ENCODE measurements at places on chromosomes 4 and X.

DNA sequence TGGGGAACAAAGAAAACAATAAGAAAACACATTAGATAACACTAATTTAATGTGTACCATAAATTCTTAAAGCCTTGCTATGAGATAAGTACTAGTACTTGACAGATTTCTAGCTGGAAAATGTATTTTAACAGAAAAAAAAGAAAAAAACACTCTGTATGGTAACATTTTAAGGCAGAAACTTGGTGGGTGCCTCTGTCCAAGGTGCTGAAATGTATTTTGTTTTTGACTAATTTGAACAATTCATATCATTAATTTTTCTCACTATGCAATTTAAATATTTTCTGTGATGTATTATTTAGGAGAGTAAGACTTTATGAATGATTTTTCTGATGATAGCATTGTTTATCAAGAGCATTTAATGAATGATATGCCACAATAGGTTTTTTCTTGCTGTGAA is 107.5 kb downstream of the GABRG1 start:
- no peak for DNase-seq

DNA sequence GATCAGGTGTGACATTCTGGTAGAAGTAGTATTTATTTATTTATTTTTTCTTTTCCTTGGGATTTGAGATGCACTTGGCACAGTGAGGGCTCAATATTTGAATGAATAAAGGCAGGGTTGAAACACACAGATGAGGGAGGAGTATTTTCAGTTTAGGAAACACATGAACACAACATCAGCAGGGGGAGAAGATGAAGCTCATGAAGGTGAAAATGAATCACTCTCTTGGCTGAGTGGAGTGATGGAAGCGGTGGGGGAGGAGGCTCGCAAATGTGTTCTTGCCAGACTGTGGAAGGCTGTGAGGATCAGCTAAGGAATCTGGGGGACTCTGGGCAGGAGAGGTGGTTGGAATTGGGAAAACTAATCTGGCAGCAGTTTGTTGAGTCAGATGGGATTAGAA is 55.3 kb downstream of the ARHGAP10 start:
- DNase-seq = no peak

DNA sequence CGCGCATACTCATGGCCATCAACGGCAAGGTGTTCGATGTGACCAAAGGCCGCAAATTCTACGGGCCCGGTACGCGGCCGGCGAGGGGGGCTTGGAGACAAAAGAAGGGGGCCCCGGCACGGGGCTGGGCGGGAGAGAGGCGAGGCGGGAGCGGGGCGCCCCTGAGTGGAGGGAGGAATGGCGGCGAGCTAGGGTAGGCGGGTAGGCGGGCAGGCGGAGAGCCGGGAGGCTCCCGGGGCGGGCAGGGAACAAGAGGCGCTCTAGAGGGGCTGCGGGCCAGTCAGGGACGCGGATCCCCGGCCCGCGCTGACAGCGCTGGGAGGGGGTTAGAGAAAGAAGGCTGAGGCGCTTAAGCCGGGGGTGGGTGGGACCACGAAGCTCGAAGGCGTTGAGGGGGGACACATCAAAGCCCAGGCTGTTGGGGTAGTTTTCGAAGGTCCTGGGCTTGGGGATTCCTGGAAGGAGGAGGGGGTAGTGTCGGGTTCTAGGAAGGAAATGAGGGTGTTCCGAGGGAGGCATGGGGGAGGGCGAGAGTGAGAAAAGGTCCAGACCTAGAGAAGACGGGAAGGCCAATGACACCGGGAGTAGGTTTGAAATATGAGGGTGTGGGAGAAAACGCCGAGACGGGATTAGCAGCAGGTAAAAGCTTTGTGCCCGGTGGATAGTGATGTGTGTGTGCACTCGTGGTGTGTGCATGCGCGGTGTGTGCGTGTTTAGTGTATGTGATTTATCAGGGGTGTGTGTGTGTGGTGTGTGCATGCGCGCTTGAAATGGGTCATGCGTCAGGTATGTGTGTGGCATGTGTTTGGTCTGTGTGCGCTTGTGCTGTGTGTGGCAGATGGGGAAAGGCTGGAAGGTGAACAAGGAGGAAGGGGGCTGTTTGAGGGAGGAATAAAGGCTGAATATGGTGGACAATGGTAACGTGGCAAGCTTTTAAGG is 807 bp downstream of the PGRMC1 start:
- no peak for DNase-seq

GRCh38 chr4:183722731-183723560 is 63.9 kb downstream of the TRAPPC11 start:
- peak; percentile 11 for DNase-seq

- DNase-seq = no peak
These were observed 48.5 kb downstream of the NELFA start for GRCh38 chr4:1960170-1960825.

DNA sequence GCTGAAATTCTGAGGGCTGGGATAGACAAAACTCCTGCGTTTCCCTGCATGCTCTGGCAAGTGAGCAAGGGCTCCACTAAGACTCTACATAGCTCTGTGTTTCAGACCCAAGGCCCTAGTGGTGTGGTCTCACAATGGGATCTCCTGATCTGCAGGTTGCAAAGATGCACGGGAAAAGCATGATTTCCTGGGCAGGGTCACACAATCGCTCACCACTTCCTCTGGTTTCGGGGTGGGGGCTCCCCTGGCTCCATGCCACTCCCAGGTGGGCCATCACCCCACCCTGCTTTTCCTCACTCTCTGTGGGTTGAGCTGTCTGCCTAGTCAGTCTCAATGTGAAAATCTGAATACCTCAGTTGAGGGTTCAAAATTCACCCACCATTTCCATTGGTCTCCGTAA is 111.5 kb downstream of the KLF8 start:
- DNase-seq = no peak

GRCh38 chr4:185573651-185574199 is 38.4 kb upstream of the PDLIM3 start:
- DNase-seq = no peak

GRCh38 chrX:153454901-153455550 is 9.2 kb upstream of the TREX2 start:
- no peak for DNase-seq

GRCh38 chr4:85681921-85682320 is 207.0 kb downstream of the ARHGAP24 start:
- DNase-seq = no peak

- no peak for DNase-seq
These were observed 138.4 kb upstream of the ETNPPL start for GRCh38 chr4:108901291-108901690.

- DNase-seq = no peak
These were observed 366.6 kb upstream of the GALNT7 start for GRCh38 chr4:172802032-172802431.

- DNase-seq = no peak
These were observed 1012.1 kb upstream of the SLIT2 start for GRCh38 chr4:19239565-19239964.

DNA sequence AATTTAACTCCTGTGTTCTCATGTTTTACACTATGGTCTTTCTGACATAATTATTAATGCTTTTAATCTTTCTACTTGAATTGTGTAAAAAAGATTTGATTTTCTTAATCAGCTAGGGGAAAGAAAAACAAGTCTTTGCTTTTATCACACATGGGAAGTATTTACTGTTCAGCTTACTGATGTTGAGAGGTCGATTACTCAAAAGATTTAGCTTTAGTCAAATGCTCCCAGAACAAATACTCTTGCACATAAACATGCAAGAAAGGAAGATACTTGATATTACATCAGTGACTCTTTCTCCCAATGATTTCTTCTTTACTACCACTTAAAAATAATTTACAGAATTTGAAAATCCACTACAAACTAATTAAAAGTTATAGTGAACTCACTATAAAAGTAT is 198.3 kb upstream of the FAT4 start:
- DNase-seq = no peak

GRCh38 chr4:2663275-2663674 is 92.9 kb downstream of the TNIP2 start:
- no peak for DNase-seq

GRCh38 chr4:21134994-21135393 is 434.7 kb downstream of the PACRGL start:
- DNase-seq = no peak

DNA sequence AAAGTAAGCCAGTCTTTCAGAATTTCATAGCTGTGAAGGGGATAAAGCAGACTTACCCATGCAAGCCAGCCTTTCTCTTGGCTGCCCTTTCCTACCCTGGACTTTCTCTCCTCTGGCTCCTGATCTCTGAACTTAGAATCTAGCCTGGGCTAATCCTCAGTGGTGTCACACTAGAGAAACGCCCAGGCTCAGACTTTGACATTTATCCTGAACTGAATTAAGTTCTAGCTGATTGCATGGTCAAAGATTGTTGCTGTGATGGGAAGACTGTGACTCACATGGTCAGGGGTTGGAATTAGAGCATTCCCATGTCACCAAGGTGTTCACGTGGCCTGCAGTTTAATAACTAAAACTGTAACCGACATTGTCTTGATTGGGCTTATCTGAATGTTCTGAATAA is 469.5 kb upstream of the FAT1 start:
- DNase-seq = no peak

- peak; percentile 34 for DNase-seq
These were observed 177.9 kb downstream of the AFAP1 start for GRCh38 chr4:7761720-7762119.

DNA sequence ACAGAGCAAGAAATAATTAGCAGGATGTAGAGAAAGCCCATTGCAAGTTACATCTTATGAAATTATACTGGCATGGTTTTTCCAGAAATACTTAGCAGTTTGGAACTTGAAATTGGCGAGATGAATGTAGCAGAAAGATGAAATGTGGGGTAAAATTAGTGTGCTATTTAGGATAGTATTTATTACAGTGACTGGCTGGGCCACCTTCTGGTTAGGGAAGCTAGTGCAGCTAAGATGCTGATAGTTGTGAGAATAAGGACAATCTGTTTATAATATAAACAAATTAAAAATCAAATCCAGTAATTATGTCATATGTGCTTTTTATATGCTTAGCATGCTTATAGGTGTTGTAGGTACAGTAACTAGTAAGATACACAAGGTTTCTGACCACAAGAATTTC is 74.8 kb downstream of the IL15 start:
- DNase-seq = no peak

DNA sequence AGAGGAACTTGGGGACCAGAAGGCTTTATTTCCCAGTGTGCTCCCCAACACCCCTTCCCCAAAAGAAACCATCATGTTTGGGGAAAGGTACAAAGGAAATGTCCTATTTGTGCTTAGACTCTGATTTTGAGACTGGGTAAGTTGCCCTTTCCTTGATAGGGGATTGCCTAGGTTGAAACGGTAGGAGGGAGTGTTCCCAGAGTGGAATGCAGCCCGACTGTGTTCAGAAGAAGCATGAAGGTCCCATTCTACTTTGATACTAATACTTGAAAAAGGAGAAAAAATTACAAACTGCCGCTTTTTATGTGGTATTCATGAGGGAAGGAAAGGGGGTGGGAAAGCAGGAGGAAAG is 32.4 kb upstream of the TMEM131L start:
- no peak for DNase-seq

- DNase-seq = no peak
These were observed 79.6 kb upstream of the C1QTNF7 start for GRCh38 chr4:15348236-15348635.

DNA sequence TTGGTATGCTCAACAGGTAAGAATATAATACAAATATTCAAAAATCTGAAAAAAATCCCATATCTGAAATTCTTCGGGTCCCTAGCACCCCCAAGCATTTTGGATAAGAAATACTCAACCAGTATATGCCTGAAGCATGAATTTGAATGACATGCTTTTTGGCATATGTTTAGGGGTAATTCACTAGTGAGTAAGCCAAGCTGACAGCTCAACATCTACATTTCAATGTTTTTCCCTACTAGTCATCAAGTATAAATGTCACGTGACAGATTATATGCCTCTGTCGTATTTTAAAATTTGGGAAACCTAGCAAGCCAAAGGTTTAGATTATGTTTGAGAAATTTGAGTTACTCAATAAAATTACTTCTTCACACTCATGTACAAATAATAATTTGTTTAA is 125.1 kb downstream of the FGF16 start:
- no peak for DNase-seq

GRCh38 chr4:183395395-183395794 is 49.0 kb upstream of the CDKN2AIP start:
- DNase-seq = no peak

GRCh38 chr4:188107931-188108843 is 1.2 kb downstream of the TRIML2 start:
- no peak for DNase-seq

DNA sequence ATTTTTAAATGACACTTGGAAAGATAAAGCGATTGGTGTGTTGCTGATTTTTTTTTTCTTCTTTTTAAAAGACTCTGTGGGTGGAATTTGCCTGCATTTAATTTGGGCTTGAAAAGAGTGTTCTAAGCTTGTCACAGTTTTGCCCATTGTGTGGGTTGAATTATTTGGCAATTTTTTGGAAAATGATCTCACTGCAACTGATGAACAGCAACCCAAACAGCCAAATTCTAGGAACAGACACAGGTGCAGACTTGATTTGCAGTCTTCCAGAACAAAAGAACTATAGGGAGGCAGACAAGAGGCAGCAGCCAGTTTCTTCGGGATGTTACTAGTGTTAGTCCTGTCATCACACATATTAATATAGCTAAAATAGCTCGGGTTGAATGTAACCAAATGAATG is 40.5 kb downstream of the CASP6 start:
- DNase-seq = no peak

GRCh38 chrX:72102760-72103159 is 29.0 kb downstream of the RTL5 start:
- no peak for DNase-seq

- no peak for DNase-seq
These were observed 27.6 kb upstream of the SERTM2 start for GRCh38 chrX:111483881-111484280.

DNA sequence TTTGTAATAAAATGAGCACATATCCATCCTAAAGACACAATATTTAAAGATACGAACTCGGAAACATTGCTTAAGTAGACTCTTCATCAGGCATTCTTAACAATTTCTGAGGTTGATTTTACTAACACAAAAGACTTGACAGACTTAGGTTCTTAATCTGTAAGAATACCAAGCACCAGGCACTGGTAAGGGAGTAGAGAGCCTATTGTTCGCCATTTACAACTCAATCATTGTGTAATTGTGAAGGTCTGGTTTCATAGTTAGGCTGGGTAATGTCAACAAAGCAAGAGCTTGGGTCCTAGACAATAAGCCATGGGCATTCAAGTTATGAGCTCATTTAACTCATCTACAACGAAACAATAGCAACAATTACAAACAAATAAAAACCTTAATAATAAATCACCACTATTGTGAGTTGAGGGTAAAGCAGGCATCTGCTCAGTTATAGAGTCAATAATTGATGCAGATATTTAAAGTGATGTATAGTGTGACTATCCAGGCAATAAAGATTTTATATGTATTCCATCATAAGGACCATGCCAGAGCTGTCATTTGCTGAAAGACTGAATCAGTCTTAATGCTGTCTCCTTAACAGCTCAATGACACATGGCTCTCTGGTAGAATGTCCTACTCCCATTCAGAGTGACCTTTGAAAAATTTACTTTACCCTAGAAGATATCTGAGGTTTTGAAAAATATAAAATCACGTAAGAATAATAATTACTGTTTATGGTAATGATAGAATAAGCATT is 664.0 kb upstream of the PCDH7 start:
- no peak for DNase-seq

GRCh38 chr4:123813901-123814300 is 417.3 kb downstream of the SPRY1 start:
- DNase-seq = no peak

GRCh38 chrX:44494357-44494756 is 48.3 kb downstream of the FUNDC1 start:
- no peak for DNase-seq

- DNase-seq = no peak
These were observed 5.2 kb upstream of the TMEM156 start for GRCh38 chr4:39037491-39037825.

Measured in stimulated activated CD4-positive, alpha-beta T cell treated with anti-CD3 and anti-CD28 coated beads, TNF-alpha, amount 100 ng/mL, for 48 hours (primary cell).